G401 (cell line): ENCODE measurements at places on chromosomes 11 and 22. TPM values are rescaled to one million over a fixed set of nuclear protein-coding genes. Genes with fewer than 3 reads are reported as not detected.

The SMIM35 gene
- not detected in 2 replicates for total RNA-seq

The GAS2L1 gene
- 13.2 and 26.3 TPM in 2 replicates for total RNA-seq

The PANX3 gene
- not detected in 2 replicates for total RNA-seq

The PIWIL4 gene
- total RNA-seq, result not detected in 2 replicates

- peak; percentile 76 for DNase-seq
These were observed 8.4 kb upstream of the OMP start for GRCh38 chr11:77093987-77094840.

- no peak for DNase-seq
These were observed 48.7 kb upstream of the LIN7C start for GRCh38 chr11:27555264-27555663.

DNA sequence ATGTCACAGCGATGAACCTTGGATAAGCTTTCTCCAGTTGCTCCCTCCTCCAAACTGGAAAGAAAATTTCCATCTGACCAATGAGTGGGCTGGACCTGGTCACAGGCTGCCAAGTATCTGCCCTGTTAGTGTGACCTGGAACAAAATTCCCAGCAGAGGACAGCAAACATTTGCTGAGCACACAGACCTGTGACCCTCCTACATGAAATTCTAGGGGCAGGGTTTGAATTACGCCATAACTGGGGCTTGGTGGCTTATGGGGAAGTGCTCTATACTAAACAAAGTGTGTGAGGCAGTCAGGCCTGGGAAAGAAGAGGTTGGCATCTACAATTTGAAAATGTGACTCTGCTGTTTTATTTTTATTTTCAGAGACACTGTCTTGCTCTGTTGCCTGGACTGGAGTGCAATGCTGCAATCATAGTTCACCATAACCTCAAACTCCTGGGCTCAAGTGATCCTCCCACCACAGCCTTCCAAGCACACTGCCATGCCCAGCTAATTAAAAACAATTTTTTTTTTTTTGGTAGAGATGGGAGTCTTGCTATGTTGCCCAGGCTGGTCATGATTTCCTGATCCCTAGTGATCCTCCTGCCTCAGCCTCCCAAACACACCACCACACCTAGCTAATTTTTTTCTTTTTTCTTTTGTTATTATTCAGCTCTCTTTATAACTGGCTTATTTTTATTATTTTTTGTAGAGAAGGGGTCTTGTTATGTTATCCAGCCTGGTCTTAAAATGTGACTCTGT is 13.6 kb upstream of the XBP1 start:
- DNase-seq, result no peak

DNA sequence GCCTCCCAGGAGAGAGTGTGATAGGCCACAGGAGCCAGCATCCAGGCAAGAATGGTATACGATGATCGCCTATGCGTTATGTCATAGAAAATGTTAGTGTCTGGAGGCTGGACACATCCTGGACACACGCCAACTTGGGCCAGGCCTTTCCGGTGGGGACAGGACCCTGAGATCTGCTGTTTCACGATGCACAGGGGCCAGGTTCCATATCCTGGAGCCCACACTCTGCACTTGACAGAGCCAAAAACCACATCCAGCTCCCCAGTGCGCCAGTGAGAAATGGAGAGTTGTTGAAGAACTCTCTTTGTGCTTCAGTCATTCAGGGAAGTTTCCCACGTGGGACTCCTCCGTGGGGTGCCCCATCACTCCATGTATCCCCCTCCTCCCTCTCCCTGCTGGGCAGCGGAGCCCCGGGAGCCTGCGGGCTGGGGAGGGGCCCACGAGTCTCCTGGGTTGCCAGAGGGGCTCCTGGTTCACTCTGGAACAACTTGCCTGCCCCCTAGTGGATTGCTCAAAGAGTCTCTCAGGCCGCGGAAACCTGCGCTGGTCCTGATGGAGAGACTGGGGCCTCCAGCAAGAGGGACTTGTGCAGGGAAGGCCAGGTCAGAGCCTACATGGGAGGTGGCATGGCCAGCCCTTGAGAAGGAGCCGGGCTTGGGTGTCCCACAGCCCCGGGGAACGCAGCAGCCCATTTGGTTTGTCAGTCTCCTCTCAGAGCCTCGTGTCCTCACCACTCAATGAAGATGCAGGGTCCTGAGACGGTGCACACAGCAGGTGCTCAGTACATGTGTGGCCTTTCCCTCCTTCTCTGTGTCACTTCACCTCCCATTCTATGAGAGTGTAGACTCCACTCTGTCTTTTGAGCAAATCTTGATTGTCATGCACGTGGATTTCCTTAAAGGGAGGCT is 10.2 kb upstream of the LRRC32 start:
- DNase-seq, result peak; percentile 82

DNA sequence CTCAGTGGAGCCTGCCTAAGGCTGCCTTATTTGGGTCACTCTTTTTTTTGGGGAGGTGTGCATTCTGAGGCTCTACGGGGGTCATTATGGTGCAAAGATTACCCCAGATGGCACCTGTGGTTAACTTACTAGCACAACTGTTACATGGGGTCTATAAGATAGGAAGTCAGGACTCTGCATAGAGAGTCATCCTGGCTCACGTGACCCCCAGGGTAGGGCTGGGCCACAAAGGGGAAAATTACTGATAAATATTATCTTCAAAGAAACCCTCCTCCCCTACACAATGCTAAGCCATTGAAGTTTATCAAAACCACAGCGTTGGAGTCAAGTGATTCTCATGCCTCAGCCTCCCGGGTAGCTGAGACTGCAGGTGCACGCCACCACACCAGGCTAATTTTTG is 397.1 kb downstream of the MN1 start:
- no peak for DNase-seq

DNA sequence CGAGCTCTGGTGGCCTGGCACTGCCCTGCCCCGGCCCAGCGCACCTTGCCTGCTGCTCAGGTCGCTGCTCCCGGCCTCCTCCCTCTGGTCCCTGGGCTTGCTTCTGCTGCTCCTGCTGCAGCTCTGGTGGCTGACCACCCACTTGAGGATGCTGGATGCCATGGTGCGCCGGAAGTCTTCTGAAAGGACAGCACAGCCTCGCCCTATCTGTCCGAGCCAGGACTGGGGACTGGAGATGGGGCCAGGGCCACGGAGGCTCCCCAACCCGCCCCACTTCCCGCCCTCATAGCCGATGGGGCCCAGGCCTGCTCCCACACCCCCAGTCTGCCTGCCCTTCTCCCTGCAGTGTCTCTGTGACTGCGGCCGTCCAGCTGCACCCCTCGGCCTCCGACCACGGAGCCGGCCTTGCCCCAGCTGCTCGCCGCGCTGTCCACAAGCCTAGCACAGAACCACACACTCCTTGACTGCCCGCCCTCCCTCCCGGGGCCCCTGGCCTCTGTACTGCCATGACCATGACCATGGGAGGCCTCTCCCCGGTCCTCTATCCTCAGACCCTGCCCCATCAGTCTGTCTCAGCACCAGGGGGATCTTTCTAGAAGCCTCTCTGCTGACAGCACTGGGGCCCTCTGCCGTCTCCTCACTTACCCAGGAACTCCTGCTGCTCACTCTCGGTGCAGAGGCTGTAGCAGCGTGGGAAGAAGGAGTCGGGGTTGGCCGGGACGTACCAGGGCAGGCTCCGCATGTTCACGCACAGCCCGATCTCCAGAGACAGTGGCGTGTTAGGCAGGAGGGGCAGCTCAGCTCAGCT is 12.7 kb downstream of the TTLL8 start:
- DNase-seq, result no peak

- no peak for DNase-seq
These were observed 45.8 kb downstream of the LRRC32 start for GRCh38 chr11:76624500-76625379.

- no peak for DNase-seq
These were observed 199.6 kb upstream of the ZBED5 start for GRCh38 chr11:11057472-11057854.

- no peak for DNase-seq
These were observed 1.8 kb downstream of the MTA2 start for GRCh38 chr11:62599901-62600300.

DNA sequence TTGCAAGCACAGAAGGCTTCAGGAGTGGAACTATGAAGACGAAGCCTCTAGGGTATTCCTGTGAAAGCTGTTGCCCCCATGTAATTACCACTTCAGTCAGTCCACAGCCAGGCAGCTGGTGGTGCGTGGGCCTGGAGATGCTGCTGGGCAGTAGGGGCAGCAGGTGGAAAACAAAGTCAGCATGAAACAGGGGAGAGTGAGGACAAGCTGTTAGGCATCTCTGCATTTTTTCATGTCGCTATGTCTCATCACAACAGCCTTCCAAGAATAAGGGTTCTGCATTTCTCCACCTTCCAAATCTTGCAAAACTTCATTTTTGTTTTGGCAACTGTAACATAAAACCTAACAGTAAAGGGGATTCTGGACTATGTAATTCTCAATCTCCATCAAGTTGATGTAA is 757.5 kb downstream of the NELL1 start:
- no peak for DNase-seq

DNA sequence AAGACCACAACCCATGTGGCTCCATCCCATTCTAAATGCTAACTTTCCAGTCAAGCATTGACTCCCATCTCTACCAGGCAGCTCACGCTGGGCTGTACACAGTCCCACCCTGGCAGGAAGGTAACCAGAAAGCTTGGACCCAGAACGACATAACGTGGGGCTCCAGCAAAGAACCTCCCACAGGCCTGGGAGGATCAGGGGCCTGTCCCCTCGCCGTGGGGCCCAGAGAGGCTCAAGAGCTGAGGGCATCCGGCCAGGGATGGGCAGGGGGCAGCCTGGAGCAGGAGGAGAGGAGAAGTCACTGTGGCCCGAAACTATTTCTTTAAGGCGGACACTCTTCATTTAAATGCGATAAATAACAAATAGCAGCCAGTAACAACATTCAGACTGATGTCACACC is 169.9 kb downstream of the SHANK2 start:
- DNase-seq, result no peak

GRCh38 chr11:93564895-93565294 is 21.7 kb upstream of the SMCO4 start:
- no peak for DNase-seq

DNA sequence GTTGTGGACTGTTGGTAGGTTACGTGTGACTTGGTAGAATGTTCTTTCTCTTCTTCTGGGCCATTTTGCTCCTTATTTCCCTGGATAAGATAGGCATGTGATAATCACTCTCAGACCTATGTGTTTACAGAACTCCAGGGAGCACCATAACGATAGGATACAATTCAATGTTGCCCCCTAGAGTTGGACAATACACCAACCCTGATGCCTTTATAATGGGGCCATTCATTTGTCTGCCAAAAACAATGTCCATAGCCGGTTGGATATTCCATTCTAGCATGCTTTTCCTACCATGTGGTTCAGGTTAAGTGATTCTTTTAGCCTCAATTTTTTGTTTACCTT is 60.5 kb downstream of the APIP start:
- DNase-seq, result no peak

DNA sequence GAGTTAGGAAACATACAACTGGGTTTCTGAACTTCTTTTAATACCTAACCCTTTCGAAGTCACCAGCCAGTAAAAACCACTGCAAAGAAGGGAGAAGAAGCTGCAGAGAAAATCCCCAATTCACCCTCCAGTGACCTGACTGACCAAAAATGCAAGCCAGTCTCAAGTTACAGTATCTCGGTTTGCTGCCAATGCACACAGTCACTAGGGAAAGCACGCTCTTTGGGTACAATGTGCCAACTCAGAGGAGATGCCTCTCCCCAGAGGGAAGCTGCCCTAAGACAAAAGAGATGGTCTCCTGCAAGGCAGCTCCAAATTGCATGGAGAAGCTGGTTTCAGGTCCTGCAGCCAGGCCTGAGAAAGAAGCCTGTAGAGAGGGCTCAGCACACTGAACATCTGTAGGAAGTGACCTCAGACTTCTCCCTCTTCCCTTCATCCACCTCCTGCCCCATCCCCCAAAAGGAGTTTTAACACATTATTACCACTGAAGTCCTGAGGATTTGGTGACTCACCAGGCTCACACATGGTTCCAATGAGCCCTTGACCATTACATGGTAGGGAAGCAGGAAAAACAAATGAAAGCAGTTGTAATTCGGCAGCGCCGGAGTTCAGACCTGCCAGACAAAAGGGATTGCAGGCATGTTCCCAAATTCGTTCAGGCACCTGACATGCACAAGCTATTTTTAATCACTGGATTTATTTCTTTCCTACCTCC is 90.1 kb downstream of the ETS1 start:
- peak; percentile 63 for DNase-seq

DNA sequence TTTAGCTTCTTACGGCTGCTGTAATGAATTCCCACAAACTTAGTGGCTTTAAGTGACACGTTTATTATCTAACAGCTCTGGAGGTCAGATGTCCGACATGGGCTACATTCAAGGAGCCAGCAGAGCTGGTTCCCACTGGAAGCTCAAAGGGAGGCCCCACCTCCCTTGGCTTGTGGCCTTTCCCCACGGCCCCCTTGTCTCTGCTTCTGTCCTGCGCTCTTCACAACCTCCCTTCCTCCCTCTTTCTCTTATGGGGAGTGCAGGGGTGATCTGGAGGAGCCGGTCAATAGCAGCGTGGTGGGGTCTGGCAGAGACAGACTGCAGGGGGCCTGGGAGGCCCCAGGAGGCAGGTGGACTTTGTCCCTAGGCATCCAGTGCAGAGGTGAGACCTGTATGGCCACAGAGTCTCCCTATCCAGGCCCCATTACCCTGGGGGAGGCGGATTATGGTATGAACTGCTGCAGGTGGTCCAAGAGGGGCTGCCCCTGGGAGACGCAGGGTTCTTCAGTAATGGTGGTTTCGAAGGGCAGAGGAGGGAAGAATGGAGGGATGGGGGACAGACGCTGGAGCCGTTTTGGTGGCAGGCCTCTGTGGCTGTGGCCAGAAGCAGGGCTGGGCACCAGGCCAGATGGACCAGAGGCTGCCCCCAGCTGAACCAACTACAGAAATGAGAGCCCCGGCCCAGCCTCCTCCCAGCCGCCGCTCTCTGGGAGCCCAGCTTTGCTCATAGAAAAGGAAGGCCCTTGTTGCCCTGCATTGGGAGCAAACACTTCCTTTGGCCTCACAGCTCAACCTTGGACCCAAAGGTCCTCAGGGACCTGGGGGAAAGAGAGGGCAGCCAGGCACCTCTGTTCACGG is 30.7 kb upstream of the KCNQ1OT1 start:
- DNase-seq, result no peak
